ENCODE measurements at places on chromosomes 1 and 21. TPM values are rescaled to one million over a fixed set of nuclear protein-coding genes. Genes with fewer than 3 reads are reported as not detected.

DNA sequence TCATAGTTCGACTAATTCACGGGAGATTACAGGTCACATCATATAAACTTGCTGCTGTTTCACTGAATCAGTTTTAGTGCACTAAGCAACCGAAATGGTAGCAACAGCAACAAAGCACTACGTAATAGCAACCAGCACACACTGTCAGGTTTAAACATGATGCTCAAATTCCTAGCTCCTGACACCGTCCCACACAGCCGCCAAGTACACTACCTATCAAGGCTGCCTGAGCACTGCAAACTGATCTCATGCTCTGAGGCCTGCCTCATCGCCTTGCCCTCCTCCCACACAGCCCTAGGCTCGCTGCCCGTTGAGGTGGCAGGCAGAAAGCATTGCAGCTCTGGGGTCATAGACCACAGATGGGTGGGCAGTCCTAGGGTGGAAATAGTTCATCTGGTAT, 12.4 kb downstream of the LAMC2 start:
- DNase-seq, result peak; percentile 62

DNA sequence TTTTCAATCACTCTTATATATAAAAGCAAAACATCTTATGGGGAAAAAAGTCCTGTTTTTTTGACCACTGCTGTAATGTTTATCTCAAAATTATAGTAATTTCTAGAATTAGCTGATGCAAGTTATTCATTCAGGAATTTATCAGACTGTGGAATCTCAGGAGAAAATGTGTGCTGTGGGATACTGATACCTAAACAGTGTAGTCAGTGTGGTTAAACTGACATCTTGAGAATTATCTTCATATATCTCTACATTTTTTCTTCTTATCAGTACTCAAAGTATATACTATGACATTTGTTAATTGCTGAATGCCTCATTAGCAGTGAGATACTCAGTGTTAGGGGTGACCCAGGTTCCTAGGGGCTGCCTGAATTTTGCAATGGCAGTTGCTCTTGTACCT, 839.3 kb downstream of the KCNT2 start:
- no peak for DNase-seq

DNA sequence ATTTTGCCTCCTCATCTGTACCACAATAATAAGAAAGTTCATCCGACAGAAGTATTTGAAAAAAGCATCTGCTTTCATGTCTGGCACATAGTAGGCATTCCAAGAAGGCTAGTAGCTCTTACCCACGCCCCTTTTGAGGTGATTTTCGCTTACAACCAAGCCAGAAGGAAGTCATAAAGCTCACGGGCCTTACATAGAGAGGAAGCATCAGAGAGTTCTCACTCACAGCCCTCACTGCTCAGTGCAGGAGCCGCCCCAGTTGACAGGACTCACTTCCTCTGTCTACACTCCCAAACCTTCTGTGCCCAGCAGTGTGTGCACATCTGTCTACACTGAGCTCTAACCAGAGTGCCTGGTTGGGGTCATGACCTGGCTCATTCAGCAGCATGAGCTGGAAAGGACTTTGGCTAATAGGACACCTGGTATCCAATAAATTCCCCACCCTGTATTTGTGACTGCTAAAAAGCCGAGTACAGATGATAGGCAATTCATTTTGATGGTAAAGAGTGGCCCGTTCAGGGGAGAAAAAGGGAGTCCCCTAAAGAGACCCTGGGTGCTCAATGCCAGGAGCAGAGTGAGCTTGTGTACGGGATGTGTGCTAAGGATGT, 36.8 kb upstream of the DUSP10 start:
- DNase-seq, result no peak

DNA sequence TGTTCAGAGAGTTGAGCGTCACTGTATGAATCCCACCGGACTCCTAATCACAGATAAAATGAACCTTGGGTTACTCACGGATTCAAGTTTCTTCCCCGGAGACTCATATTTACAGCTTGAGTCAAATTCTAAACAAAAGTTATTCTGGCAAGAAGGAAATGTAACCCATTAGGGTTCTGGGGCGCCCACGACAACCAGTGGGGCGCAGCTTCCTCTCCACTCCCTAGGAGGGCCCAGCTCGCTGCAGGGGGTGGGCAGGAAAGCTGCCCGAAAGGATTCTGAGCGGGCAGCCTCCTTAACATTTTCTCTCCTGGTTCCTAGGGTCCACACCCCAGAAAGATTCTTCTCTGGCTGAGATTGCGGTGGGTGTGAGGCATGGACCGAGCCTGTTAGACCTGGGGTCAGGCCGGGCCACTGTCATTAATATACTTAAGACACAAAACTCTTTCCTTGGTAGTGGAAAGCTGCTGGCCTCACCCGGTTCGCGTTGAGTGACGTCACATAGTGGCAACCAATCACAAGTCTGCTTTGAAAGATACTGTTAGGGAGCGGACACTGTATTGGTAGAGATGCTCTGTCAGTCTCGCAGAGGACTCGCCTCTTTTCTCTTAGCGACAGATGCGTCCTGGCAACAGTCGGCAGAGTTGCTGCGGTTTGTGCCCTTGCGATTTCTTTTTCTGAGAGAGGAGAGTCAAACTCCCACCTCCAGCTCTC, 13.6 kb upstream of the MCOLN3 start:
- peak; percentile 97 for DNase-seq

DNA sequence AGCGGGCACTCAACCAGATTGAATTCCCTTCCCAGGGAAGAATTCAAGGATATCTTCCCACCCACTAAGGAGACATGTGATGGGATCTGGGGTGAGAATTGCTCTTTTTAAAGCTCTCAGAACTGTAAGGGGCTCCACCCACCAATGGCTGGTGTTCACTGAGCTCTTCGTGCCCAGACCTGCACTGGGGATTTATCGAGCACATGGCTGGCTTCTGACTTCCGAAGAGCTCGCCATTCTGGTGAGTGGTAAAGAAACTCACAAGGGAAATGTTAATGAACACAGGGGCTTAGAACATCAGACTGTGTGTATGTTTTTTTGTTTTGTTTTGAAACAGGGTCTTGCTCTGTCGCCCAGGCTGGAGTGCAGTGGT, 9.8 kb downstream of the PADI3 start:
- no peak for DNase-seq

GRCh38 chr1:226589008-226589733, 40.6 kb downstream of the STUM start:
- no peak for DNase-seq

DNA sequence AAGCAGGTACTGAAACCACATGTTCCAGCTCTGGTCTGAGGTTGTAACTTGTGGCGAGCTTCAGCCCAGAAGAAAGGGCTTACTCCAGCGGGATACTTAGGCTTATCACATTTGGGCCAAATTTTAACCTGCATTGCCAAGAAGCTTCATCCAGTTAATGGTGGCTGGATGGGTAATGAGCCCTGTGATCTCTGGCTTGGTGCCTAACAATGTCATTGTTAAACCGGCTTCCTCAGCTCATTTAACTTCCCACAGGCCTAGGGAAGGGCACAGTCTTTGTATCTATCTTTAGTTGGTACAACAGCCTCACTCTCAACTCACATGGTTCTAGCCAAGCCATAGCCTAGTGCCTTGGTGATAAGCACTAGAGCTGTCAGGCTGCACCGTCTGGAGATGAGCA, 43.6 kb upstream of the CCDC190 start:
- no peak for DNase-seq

- no peak for DNase-seq
Measured at GRCh38 chr1:111776391-111776790, 20.7 kb downstream of the DDX20 start.

- DNase-seq, result no peak
Measured at GRCh38 chr1:94738371-94738770, 81.8 kb upstream of the SLC44A3 start.

DNA sequence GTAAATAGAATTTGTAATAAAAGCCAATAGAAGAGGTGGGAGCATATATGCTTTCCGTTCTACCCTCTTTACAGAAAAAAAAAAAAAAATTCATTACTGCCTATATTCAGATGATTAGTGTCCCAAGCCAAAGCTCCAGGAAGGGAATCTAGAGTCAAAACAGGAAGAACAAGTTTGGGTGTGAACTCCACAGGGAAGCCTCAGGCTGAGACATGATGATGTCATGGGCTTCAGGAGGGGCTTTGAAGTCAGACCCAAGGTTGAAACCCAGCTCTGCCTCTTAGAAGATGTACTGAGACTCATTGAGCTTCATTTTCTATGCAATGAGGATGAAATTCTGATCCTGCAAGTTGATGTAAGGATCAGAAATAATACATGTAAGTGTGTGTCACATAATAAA, 250.0 kb upstream of the ADGRL2 start:
- DNase-seq, result no peak

DNA sequence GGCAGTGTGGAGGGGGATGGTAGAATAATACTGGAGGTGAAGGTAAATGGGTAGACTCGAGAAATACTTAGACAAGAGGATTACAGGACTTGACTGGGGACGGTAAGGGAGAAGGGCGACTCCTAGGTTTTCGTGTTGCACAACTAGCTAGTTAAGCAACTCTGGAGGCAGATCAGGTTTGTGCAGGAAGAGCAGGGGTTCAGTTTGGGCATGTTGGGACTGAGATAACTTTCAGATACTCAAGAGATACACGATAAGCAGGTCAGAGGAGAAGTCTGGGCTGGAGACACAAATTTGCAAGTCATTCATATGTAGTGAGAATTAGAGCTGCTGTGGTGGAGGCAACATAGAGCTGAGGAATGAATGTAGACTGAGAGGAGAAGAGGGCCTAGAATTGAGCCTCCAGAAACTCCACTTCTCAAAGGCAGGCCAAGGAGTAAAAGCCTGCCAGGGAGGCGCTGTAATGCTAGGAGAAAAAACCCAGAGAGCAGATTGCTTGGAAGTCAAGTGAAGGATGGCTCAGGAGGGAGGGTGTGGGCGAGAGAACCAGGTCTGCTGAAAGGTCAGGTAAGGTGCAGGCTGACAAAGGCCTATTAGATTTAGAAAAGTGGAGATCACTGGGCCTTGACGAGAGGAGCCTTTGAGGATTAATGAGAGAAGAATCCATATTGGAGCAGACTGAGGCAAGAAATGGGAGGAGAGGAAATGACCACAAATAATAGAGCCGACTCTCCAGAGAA, 20.8 kb downstream of the MAB21L3 start:
- no peak for DNase-seq

DNA sequence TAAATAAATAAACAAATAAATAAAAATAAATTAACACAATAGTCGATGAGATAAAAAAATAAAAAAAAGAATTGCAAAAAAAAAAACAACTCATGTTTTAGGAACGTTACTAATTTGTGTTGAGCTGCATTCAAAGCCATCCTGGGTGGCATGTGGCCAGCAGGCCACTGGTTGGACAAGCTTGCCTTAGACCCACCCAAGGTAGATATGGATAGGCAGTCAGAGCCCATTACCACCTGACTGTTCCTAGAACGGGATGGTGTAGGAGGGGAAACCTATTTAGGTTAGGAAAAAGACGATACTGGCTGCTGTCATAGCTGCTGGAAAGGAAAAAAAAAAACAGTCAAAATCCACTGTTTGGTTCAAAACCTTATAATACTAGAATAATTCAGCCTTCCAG, 40.8 kb downstream of the HTR6 start:
- no peak for DNase-seq

DNA sequence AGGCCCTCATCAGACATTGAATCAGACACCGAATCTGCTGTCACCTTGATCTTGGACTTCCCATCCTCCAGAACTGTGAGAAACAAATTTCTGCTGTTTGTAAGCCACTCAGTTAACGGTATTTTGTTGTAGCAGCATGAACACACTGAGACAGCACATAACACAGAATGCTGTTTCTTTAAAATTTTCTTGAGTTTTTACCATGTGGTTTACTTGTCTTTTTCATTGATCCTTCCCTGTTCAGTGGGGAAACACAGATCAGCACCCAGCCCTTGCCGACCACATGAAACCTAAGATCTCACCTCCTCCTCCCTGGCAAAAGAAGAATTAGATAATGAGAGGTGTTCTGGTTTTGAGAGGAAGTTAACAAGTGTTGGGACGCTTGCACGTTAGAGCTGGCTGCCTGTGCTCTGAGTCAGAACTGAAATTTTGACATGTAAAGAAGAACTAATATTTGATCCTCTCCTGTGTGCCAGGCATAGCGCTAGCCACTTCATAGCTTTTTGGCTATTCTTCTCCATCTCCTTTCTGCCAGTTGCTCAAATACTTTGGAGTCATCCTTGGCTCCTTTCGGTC, 179.6 kb downstream of the DHRS3 start:
- no peak for DNase-seq

GRCh38 chr1:43878854-43879253, 54.7 kb upstream of the ARTN start:
- DNase-seq, result no peak

GRCh38 chr1:167704715-167705114, 17.1 kb upstream of the MPZL1 start:
- DNase-seq, result no peak

- no peak for DNase-seq
Measured at GRCh38 chr1:109641078-109641740, 14.7 kb upstream of the GSTM4 start.

- no peak for DNase-seq
Measured at GRCh38 chr1:145855426-145855948, 3.4 kb downstream of the PIAS3 start.

VHLL gene
- not detected for polyA plus RNA-seq

MIB2 gene
- polyA plus RNA-seq, result 34.7 TPM

APOBEC4 gene
- 0.10 TPM for polyA plus RNA-seq

ATP1A1 gene
- polyA plus RNA-seq, result 864 TPM

PGLYRP4 gene
- not detected for polyA plus RNA-seq

LRRC71 gene
- polyA plus RNA-seq, result 0.83 TPM

HES2 gene
- polyA plus RNA-seq, result 0.78 TPM

SRSF11 gene
- 553 TPM for polyA plus RNA-seq
